Aorta (tissue), 5 donors: ENCODE measurements at places on chromosomes 1 and 21. TPM values are rescaled to one million over a fixed set of nuclear protein-coding genes. Genes with fewer than 3 reads are reported as not detected.

RGS13 gene
- 0.71 TPM for total RNA-seq

YBX1 gene
- 393 TPM for total RNA-seq

VWA5B1 gene
- total RNA-seq, result not detected

LENEP gene
- total RNA-seq, result not detected

ALG6 gene
- total RNA-seq, result 11.0 TPM

SYTL1 gene
- total RNA-seq, result 1.8 TPM

PODN gene
- 152 TPM for total RNA-seq

ZNF281 gene
- total RNA-seq, result 13.1 TPM

SVBP gene
- total RNA-seq, result 17.3 TPM

FCMR gene
- total RNA-seq, result 4.0 TPM

PTGER3 gene
- 32.7 TPM for total RNA-seq

NHLH1 gene
- 0.13 TPM for total RNA-seq

CSF3R gene
- 26.7 TPM for total RNA-seq

S100A13 gene
- 111 TPM for total RNA-seq

MEF2D gene
- 95.8 TPM for total RNA-seq

RYR2 gene
- total RNA-seq, result 31.3 TPM

RBM11 gene
- total RNA-seq, result 1.7 TPM

NBPF6 gene
- not detected for total RNA-seq

OR2M3 gene
- not detected for total RNA-seq

HJV gene
- not detected for total RNA-seq

DNAI4 gene
- 20.8 TPM for total RNA-seq

B3GALT2 gene
- 0.51 TPM for total RNA-seq
